ENCODE measurements at places on chromosomes 11 and 22.

- no peak for DNase-seq
These were observed 43.2 kb downstream of the PANX1 start for GRCh38 chr11:94171693-94172440.

- DNase-seq, result no peak
These were observed 11.1 kb downstream of the IGF2 start for GRCh38 chr11:2128130-2128510.

DNA sequence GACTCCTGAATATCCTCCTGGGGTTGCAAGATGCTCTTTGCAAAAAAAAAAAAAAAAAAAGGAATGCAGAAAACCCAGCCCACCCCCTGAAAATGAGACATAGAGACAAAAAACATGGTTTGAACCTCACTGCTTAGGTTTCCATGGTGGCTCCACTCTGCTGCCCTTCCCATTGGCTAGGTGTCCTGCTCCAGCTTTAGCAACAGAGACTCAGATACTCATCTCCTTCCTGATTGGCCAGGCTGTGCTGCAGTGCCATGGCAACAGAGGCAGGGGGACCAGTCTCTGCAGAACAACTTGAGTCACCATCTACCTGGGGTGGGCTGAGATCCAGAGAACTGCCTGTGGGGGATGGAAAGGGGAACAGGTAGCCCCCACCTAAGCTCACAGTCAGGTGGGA, 17.4 kb upstream of the YWHAH start:
- DNase-seq, result no peak

GRCh38 chr11:30150425-30150824, 80.4 kb upstream of the FSHB start:
- DNase-seq, result no peak

- no peak for DNase-seq
These were observed 27.8 kb upstream of the CDON start for GRCh38 chr11:126090452-126090851.

- DNase-seq, result no peak
These were observed 119.5 kb downstream of the APOL5 start for GRCh38 chr22:35837101-35837727.

DNA sequence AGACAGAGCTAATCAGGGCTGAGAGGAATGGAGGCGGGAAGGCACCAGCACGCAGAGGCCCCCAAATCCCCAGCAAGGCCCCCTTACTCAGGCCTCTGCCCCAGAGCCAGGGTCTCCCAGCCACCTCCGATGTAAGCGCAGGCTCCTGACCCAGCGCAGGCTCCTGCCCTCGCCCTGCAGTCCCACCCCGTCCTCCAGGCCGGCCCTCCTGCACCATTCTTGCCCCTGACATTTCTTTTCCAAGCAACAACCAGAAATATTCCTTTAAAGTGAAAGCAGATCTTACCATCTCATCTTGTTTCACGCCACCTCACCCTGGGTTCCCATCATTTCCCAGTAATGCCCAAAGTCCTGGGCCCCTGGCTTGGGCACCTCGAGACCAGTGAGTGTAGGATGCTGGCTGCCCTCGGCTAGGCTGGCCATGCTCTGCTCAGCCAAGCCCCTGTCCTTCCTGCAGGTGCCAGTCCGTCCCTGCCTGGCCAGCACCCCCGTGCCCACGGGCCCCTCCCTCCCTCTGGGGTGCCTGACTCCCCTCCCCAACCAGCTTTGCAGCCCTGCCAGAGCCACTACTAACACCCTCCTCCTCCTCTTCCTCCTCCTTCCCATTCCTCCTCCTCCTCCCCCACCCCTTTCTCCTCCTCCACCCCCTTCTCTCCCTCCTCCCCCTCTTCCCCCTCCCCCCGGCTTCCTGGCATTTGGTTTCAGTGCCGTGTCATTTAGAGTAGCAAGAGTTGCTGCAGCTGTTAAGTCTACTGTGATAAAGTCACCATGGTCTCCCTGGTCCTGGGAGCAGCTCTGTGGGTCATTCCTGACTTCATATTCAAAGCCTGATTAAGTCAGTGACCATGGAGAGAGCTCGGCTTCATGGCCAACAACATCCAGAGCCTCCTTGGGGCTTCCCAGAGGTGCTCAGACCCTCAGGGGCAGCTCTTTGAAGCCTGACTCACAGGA, 78.7 kb downstream of the PIWIL3 start:
- no peak for DNase-seq

DNA sequence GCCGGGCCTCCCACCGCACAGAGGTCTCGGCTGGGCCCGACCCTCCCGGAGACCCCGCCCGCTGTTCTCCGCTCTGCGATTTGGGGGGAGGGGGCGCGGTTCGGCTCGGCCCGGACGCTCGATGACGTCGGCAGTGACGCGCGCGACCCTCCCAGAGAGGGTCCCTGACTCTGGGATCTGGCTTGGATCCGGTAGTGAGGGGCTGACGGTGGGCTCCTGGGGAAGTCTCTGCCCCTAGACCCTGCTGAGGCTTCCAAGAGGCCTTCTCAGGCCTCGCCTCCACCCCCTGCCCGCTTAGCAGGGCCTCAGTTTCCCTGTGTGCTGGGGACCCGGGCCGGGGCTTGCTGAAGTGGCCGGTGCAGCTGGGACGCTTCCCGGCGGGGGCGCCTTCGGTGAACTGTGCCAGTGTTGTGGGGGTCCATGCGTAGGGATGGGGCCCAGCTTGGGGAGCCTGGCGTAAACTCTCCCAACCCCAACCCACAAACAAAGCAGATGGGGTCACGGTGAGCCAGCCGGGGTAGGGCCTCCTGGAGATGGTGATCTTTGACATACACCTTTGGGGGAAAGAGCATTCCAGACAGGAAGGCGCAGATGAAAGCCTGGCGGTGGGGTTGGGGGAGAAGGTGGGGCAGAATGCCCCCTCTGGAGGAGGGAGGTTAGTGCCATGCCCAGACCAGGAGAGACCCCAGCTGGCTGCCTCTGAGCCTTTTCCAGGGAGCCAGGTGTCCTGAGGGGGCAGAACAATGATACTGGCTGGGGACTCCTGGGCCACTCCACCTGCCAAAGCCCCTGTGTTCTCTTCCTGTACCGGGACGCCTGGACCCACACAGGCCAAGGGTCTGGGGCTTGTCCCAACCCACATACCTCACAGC, 1.0 kb downstream of the B4GALNT4 start:
- no peak for DNase-seq

- DNase-seq, result no peak
These were observed 27.9 kb downstream of the FAM83F start for GRCh38 chr22:40022536-40023240.

- DNase-seq, result no peak
These were observed 767.5 kb downstream of the NTM start for GRCh38 chr11:132137981-132138313.

DNA sequence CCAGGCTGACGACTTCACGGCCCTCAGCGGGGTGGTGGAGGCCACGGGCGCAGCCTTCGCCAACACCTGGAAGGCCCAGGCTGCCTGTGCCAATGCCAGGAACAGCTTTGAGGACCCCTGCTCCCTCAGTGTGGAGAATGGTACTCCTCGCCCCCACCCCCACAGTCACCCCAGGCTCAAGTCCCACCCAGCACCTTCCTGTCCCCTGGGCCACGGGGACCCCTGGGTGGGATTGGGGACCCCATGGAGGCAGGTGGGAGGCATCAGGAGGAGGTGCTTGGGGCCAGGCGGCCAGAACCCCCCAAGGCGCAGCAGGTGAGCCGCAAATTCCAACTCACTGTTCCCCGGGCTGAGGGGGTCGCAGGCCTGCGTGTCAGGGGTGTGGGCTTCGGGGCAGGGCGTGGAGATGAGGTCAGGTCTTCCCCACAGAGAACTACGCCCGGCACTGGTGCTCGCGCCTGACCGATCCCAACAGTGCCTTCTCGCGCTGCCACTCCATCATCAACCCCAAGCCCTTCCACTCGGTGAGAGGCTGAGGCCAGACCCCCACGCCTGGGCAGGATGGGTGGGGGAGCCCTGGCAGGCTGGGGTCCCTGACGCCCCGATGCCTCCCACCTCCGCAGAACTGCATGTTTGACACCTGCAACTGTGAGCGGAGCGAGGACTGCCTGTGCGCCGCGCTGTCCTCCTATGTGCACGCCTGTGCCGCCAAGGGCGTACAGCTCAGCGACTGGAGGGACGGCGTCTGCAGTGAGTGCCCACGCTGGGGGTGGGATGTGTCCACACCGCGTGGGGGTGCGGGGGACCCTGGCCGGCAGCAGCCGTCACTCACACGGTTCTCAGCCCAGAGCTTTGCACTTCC, 9.4 kb downstream of the MUC5B start:
- no peak for DNase-seq

- no peak for DNase-seq
These were observed 27.4 kb downstream of the ZNF214 start for GRCh38 chr11:6992457-6993417.

- no peak for DNase-seq
These were observed 164.3 kb downstream of the GUCY1A2 start for GRCh38 chr11:106853850-106854401.

GRCh38 chr11:32792948-32793475, 1.4 kb downstream of the CCDC73 start:
- peak; percentile 44 for DNase-seq

- no peak for DNase-seq
These were observed 9.1 kb upstream of the MAPK8IP1 start for GRCh38 chr11:45876401-45876800.

DNA sequence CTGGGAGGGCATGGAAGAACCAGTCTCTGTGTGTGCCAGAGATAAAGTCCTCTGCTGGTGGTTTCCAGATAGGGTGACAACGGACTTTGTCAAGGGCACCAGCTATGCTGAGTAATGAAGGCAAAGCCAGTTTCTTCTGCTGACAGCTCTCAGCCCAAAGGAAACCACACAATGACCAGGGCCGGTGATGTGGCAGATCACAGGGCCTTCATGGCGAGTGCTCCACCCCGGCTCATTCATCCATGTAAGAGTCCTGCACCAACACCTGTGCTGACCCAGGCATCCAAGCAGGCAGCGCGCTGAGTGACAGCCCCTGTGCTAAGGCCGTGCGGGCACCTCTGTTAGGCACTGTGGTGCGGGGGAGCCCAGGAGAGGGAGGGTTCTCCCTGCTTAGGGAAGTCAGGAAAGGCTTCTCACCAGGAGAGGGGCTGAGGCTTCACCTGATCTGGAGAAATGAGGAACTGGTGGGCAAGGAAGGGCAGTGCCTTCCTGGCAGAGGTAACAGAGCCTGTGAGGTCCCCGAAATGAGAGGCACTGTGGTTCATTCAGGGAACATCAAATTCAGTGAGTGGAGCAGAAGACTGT, 33.8 kb downstream of the TP53I11 start:
- no peak for DNase-seq

- no peak for DNase-seq
These were observed 785.4 kb upstream of the API5 start for GRCh38 chr11:42526426-42526825.

GRCh38 chr22:30262917-30263741, 3.5 kb downstream of the OSM start:
- DNase-seq, result peak; percentile 76

DNA sequence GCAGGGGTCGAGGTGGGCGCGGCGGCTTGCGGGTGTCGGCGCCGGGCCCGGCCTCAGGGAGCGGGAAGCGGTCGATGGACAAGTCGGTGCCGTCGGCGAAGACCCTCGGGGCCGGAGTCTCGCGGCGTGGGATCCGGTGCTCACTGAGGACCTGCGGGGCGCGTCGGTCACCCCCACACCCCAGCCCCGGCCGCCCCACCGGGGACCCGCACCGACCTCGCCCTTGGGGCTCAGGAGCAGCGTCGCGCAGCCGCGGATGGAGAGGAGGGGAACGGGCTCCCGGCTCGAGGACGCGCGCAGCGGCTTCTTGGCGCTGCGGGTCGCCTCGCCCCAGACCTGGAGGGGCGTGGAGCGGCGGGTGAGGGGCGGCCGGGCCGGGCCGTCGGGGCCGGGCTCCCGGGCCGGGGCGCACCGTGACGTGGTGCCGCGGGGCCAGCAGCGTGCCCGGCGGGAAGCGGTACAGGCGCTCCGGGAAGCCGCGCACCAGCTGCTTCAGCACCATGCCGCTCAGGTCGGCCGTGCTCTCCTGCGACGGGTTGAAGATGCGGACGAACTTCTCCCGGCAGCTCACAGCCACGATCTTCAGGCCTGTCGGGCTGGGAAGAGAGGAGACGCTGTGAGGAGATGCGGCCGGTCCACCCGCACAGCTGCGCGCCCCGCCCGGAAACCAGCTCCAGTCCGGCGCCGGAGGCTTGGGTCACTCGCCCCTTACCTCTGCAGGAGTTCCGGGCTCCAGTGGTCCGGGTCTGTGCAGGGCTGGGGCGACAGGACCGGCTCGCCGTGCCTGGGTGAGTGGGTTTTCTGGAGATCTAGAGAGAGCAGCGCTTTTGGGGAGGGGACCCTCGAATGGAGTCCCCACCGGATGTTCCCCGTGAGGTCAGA, 4.5 kb downstream of the LMNTD2 start:
- DNase-seq, result no peak

DNA sequence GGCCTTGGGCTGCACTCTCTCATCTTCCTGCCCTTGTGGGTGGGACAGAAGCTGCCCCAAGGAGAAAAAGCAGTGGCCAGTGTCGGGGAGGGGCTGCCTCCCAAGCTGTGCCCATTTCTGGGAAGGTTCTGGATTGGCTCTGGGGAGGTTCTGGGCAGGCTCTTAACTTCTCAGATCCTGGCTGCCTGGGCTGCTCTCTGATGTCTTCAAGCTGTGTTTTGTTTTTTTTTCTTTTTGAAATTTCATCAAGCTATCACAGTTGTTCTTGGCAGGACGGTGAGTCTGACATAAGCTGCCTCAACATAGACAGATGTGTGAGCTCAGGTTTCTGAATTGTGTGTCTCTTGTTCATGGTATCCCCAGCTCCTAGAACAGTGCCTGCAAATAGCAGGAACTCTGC, 1032.0 kb downstream of the BRD1 start:
- no peak for DNase-seq

DNA sequence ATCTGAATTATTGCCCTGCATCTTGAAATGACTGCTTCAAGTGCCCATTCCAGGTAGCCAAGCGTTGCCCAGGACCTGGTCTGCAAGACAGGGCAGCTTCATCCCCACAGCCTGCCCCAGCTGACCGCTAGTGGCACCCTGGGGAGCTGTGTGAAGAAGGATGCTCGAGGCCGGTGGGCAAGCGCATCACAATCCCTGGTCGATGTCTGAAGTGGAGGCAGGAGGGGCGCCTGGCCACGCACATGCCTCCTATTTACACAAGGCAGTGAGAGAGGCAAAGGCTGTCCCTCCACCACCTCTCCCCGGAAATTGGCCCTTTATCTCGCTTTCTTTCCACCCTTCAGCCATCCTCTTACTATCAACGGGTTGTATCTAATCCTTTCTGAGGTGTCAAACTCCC, 28.1 kb upstream of the PHF21A start:
- DNase-seq, result no peak

DNA sequence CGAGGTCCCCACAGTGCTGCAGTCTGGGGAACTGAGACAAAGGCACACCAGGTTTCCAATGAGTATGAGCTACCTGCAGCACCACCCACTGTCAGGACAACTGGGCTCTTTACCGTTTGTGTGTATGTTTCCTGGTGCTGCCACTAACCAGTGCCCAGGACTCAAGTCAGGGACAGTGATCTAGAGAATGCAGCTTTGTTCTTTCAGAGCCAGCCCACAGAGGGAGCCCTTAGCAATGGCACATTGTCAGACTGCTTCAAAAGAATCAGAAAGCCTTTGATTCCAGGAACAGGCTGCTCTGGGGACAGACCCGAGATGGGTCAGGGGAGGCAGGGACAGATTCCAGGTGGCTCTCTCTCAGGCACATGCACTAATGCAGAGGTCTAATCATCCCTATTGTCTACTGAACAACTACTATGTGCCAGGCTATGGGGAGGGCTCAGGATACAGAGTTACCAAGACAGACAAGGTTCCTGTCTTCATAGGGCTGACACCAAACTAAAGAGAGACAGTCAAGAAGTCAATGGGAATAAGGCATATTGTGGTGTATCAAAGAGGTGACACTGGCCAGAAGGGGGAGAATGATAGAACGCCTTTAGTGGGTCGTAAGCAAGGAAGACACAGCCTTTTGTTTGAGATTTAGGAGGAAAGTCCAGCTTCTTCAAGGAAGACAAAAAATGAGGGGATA, 103.7 kb downstream of the VPREB1 start:
- DNase-seq, result no peak

- no peak for DNase-seq
These were observed 13.5 kb upstream of the PTS start for GRCh38 chr11:112212710-112213109.
